Activated naive CD4-positive, alpha-beta T cell treated with anti-CD3 and anti-CD28 coated beads, Interleukin-2, amount 10 ng/mL, durations not matched to agents 5 hours and 36 hours (primary cell): ENCODE measurements at places on chromosomes 1 and 21. TPM values are rescaled to one million over a fixed set of nuclear protein-coding genes. Genes with fewer than 3 reads are reported as not detected.

FMO2 gene
- not detected for total RNA-seq

DNASE2B gene
- not detected for total RNA-seq

PLEKHA6 gene
- not detected for total RNA-seq

PCP4L1 gene
- 0.71 TPM for total RNA-seq

RNF11 gene
- 20.7 TPM for total RNA-seq

CHI3L2 gene
- total RNA-seq, result 26.7 TPM

CSRP1 gene
- 67.5 TPM for total RNA-seq

AGBL4 gene
- not detected for total RNA-seq

KRTAP11-1 gene
- total RNA-seq, result not detected
